IgD-negative memory B cell (primary cell): ENCODE measurements at places on chromosomes 7 and 10. TPM values are rescaled to one million over a fixed set of nuclear protein-coding genes. Genes with fewer than 3 reads are reported as not detected.

SPDYE6 gene
- polyA plus RNA-seq = 0.36 TPM

PON1 gene
- polyA plus RNA-seq = not detected

CFAP70 gene
- polyA plus RNA-seq = 0.43 TPM

CHN2 gene
- 3.0 TPM for polyA plus RNA-seq

CEP55 gene
- 0.53 TPM for polyA plus RNA-seq

GDF10 gene
- not detected for polyA plus RNA-seq

CADPS2 gene
- polyA plus RNA-seq = not detected
